NCI-H2171 (cell line): ENCODE measurements at places on chromosomes 4 and X.

- DNase-seq = no peak
Observed at GRCh38 chr4:74394476-74395136, 29.7 kb downstream of the EREG start.

GRCh38 chr4:124487651-124488050, 224.9 kb downstream of the ANKRD50 start:
- no peak for DNase-seq

DNA sequence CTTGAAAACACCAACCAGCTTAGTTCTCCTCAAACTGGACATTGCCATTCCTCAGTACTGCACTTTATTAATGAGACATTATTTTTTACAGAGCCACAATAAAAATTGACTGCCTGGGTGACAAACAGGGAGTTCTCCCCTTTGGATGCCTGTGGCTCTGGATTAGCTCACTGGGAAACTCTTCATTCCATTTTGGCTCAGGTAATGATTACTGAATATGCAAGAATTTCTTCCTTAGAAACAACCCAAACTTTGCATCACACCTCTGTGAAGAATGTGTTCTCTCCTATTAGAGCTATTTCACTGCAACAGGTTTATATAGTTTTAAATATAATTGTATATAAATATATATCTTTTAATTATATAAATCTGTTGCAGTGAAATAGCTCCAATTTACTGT, 2065.8 kb downstream of the ARAP2 start:
- no peak for DNase-seq

GRCh38 chr4:152132776-152133175, 372.0 kb upstream of the GATB start:
- no peak for DNase-seq

DNA sequence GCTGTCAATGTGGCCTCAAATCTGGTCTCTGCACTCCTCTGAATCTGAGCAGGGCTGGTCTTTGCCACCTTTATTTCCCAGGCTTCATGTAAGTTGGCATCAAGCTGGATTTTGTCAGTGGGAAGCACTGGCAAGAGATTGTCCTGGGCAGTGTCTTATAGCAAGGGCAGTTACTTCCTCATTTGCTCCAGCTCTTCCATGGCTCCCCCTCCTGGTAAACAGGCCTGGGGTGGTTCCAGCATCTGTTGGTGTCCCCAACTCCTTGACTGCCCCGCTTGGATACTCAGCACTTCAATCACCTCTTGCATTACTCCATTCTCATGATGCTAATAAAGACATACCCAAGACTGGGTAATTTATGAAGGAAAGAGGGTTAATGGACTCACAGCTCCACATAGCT, 15.0 kb upstream of the REST start:
- DNase-seq = no peak

DNA sequence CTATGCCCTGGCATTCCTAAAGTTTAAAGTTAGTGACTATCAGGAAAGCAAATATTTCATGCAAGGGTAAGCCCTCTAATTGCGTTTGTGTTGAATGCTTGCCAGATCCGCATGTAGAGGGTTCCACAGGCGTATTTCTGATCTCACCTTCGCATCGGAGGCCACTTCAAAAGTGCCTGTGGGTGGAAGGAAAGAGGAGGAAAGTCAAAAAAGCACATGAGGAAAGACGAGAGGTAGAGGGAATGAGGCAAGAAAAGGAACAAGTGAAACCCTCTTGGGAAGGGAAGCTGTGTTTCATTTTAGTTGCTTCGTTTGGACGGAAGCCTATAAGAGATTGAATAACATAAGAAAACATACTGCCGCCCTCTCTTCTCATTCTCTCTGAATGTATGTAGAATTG, 628.8 kb downstream of the SPRY1 start:
- no peak for DNase-seq

- no peak for DNase-seq
Observed at GRCh38 chr4:184451726-184452125, 22.6 kb downstream of the IRF2 start.

DNA sequence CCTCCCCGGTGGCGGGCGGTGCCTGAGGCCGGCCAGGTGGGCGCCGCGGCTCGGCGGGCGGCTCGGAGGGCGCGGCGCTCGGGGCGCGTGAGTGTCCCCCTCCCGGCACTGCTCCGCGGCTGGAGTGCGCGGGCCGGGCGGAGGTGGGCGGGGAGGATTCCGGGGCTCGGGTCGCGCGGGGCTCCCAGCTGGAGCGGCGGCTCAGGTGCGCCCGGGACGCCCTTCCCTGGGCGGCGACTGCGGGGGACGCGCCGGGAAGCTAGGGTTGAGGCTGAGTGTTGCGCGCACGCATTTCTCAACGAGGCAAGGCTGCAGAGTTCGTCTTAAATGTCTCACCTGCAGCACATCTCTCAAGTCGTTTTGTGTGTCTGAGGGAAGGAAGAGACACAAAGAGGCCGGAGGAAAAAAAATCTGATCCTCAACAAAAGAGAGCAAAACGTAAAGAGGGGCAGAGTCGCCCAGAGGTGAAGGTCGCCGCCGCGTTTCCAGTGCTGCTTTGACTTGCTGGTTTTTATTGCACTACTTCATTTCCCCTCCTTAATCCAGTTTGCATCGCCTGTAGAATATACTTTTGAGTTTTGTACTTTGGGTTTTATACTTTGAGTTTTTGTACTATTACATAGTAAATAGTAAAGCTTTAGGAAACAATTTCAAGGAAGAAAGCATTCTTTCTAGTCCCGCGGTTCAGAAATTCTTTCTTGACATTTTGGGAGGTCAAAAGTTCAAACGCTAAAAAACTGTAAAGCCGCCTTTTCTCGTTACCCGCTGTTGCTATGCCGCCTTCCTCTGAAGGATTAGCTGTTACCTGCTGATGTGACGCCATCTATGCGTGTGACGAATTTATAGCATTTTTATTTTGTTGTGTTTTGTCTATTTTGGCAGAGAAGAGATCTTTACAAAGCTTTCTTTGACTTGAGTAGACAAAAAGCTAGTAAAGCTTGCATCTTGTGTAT, 106.5 kb upstream of the STOX2 start:
- DNase-seq = no peak

DNA sequence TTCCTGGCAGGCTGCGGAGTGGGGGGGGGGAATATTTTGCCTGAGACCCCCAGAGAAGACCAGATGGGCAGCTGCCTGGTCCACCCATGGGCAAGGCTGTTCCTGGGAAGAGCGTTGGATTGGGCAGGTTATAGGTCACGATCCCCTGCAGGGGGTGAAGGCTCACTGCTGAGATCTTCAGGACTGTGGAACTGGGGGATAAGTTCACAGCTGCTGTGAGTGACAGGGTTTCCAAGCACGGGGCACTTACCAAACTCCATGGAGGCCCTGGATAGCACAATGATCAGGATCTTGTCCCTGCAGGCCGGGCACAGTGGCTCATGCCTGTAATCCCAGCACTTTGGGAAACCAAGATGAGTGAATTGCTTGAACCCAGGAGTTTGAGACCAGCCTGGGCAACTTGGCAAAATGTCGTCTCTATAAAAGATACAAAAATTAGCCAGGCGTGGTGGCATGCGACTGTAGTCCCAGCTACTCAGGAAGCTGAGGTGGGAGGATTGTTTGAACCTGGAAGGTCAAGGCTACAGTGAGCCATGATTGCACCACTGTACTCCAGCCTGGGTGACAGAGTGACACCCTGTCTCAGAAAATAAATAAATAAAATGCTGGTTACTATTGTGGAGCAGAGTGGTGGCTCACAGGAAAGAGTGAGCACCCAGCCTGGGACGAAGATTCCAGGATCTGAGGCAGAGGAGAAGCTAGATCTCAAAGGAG, 68.0 kb upstream of the HELT start:
- DNase-seq = no peak

GRCh38 chrX:119228512-119229252, 7.4 kb upstream of the PGRMC1 start:
- DNase-seq = no peak

GRCh38 chr4:60682901-60683300, 517.2 kb upstream of the ADGRL3 start:
- DNase-seq = no peak

DNA sequence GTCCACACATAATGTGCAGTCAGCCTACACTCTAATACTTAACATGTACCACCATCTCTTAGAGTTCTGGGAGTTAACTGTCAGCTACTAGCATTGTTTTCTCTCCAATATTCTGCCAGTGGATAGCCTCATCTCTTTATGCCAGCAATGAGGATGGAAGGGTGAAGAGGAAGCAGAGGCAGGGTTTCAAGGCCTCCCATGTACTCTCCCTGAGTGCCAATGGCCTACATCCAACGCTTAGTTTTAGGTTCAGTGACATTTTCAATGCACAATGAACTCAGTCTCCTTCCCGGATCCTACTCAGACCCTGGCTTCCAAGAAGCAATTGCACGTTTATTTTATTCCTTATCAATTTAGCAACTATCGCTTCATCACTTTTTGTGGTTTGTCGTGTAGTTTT, 686.1 kb downstream of the DMD start:
- DNase-seq = no peak
